ENCODE measurements at places on chromosomes 2 and 18.
A peak's percentile ranks its signal among the peaks of the same experiment; 100 is the strongest.

GRCh38 chr2:3595985-3596384 is 1.1 kb downstream of the COLEC11 start:
- DNase-seq = no peak

- no peak for DNase-seq
Observed at GRCh38 chr2:9820020-9820973, 23.0 kb upstream of the TAF1B start.

DNA sequence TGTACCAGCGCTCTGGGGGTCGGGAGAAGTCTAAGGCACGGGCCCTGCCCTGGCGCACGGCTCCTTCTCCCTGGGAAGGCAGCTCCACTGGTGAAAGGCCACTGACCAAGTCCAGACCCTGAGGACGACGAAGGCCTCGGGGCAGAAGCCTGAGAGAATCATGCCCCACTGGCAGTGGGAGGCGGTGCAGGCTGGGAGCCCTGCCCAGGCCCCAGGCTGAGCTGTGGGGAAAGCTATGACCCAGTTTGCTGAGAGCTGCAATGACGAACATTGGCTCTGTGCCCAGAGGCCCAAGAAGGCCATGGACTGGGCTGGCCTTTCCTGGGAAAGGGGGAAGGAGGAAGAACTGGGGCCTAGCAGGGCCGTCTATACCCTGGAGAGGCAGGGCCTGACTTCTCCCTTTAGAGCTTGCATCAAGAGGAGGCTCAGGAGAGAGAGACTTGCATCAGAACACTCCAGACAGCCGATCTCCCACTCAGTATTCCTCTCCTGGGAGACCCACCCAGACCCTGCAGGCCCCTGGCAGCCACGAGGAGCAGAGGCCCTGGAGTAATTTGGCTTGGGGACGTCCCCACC is 32.9 kb downstream of the HS1BP3 start:
- DNase-seq = no peak

DNA sequence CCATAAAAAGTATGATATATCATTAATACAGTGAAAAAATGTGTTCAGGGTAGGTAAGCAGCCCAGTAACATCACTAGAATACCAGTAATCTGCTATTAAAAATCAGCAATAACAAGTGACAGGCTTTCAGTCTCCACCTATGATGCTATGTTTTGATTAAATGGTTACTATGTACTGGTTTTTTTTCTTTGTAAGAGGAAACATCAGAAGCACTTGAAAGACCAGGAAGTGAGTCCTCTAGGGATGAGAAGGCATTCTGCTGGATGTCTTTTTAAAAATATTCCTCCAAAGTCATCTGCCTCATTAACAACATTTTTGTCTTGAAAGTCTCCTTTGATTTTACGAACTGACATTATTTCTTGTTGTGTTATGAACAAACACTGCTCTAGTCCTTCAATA is 136.0 kb upstream of the FAM98A start:
- DNase-seq = no peak

- DNase-seq = no peak
Observed at GRCh38 chr18:30616414-30616813, 426.1 kb downstream of the DSC3 start.

GRCh38 chr2:158024288-158024898 is 77.3 kb upstream of the UPP2 start:
- DNase-seq = no peak

DNA sequence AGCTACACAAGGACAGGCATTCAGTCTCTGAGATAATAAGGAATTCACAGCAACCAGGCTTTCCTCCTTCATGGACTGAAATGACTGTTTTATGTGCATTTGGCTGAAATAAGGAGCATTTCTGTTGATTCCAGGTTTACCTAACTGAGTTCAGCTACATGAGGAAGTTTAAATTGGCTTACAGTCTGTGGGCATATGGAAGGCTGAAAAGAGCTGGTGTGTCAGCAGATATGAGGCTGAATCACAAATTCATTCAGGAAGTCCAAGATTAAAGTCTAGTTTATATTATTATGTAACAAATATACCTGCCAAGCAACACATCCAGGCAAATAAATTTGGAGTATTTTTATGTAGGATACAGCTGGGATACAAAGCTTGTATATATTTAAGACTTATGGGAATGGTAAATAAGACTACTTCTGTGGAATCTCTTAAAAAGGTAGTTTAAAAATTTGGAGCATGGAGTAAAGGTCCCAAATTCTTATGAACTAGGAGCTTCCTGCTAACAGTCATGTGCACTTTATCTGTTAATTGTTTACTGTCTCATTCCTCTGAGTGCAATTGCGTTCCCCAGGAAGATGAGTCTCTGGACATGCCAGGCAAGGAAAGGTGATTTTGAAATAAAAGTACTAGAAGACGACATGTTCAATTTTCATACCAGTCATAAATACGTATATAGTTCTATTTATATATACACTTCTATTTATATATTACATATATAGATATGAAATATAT is 53.0 kb downstream of the ZC3H8 start:
- no peak for DNase-seq

GRCh38 chr2:170044751-170045478 is 133.0 kb upstream of the MYO3B start:
- DNase-seq = no peak

DNA sequence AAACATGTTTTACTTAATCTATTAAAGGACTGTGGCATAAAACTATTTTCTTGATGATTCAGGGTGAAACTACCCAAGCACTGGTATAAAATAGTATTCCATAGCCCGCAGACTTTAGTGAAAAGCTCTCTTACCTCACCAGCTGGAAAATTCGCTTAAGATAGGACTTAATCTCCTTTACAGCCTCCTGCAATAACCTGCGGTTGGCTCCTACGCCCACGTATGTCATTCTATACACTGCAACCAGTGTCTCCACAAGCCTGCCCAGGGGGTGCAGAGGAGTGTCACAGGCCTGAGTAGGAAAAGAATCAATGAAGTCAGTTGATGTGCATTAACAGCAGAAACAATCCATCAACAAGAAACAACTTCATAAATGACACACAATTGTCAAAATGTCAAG is 11.3 kb upstream of the MPP4 start:
- no peak for DNase-seq

DNA sequence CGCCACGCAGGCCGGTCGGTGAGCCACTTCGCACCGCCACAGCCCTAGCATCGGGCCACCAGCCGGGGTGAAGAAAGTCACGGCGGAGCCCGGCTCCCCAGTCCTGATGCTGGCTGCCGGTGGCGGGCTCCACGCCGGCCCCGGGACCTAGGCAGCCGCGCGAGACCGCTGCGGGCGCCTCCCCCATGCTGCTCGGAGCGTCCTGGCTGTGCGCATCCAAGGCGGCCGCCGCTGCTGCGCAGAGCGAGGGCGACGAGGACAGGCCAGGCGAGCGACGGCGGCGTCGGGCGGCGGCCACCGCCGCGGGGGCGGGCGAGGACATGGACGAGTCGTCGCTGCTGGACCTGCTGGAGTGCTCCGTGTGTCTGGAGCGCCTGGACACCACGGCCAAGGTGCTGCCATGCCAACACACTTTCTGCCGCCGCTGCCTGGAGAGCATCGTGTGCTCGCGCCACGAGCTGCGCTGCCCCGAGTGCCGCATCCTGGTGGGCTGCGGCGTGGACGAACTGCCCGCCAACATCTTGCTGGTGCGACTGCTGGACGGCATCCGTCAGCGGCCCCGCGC is 433 bp downstream of the SH3RF3 start:
- peak; percentile 4 for DNase-seq

- no peak for DNase-seq
Observed at GRCh38 chr2:59250307-59250677, 1009.2 kb upstream of the FANCL start.

GRCh38 chr2:69012310-69013141 is 453 bp upstream of the ANTXR1 start:
- DNase-seq = peak; percentile 12

Data from stimulated activated CD8-positive, alpha-beta memory T cell treated with anti-CD3 and anti-CD28 coated beads, Interleukin-15, amount 100 ng/mL, for 4 hours (primary cell).